ENCODE measurements at places on chromosomes 3 and 15.

- peak; percentile 53 for DNase-seq
Observed at GRCh38 chr15:74725225-74725774, at the start of gene CYP1A1. Gene CYP1A1 (minus strand): TSS chr15:74725528. CDS start chr15:74723097, 2,431 bp downstream.

DNA sequence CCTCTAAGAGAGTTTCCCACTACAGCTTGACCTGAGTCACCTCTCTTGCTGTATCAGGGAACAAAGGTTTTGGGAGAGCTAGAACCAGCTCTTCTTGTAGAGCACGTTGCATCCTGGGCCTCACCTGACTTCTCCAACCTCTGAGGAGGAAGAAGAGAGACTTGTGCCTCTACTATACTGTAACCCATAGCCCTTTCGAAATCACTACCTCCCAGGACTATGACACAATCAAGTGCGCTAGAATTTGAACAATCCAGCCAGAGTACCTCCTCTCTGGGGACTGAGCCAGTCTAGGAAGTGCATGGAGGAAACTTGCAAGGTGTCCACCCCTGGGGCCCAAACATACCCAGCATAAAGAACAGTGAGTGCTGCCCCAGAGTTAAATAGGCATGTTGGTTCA is 192.8 kb upstream of the BHLHE40 start:
- no peak for DNase-seq

DNA sequence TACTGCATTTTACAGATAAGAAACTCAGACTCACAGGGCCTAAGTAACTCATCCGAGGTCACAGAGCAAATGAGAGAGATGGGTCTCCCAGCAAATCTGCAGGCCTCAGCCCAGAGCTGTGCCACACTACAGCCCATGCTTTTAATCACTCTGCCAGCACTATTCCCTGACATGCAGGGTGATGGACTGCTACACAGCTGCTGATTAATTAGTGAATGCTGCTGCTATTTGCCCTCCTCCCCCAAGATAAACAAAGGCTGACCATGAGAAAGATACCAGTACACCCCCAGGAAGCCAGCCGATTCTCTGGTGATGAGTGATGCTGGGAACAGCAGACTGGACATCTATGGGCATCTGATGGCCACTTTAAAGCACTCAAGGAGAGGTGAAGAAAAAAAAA is 39.3 kb downstream of the RFTN1 start:
- no peak for DNase-seq

DNA sequence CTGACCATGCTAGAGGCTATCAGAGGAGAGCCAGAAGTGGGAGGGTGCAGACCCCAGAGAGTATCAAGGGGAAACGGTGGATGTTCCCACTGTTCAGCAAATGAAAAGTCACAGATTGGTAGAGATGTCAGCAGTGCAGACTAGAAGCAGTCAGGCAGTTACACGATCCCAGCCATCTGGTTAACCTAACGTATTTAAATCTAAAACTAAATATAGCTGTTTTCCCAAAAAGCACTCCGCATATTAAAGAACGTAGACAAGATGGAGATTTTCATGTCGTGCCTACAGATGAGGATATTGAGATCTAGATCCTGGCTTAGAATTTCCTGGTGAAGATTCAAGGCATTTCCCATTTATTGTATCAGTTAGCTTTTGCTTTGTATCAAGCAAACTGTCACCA is 25.2 kb downstream of the PXYLP1 start:
- DNase-seq: no peak

DNA sequence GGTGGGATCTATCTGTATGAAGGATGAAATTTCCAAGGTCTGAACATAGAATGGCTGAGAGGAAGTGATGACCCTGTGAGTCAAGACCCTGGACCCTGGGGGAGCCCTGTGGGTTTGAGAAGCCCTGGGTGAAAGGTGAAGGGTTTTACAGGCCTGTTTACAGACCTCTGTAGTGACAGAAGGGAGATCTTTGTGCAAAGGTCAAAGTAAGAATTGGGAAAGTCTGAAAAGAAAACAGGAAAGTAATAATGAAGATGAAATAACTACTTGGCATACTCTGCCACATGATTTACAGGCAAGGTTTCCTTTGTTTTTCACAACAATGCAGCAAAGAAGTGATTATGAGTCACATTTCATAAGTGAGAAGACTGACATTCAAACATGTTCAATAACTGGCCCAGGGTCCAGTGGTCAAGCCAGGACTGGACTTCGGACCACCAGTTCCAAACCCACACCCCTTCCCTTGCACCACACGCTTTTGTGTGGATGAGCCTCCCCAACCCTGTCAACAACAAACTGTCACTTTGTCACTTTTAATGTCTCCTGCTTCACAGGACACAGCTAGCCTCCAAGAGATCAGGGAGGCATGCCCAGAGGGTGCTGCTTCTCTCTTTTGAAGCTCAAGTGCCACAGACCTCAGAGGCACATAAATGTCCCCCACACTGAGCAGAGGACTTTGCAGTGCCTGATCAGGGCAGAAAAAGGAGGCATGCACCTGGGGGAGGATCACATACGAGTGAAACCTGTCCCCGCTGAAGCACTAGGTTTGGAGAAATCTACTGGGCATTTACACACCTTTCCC is 21.5 kb downstream of the CD86 start:
- no peak for DNase-seq

DNA sequence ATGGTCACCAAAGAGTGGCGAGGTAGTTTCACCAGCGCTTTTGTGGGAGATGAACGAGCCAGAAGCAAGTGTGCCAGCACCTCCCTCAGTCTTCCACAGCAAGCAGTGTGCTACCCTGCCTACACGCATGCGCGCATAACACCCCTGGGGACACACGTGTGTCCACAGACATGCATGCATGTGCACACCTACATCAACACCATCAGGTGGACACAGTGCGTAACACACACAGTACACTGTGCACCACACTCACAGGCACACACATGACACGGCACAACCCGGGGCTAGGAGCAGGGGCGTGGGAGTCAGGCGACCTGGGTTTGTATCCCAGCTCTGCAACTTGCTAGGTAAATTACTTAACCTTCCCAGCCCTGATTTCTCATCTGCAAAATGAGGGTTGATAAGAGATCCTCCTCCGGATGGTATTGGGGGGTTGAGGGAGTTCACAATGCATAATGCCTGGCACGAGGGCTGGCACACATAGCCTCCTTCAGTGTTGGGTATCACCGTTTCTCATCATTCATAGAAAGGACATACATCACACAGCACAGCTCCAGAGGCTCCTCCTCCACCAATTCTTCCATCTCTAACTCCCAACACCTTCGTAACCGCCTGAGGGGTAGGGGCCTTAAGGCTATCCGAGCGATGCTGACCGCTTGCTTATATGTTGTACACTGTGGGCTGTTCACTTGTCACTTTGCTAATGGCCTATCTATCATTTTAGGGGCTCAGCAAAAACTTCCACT is 174.9 kb downstream of the SMAD6 start:
- DNase-seq: no peak

GRCh38 chr3:62605413-62606068 is 232.2 kb upstream of the FEZF2 start:
- DNase-seq: no peak

- no peak for DNase-seq
Observed at GRCh38 chr15:63385911-63386531, 4.4 kb upstream of the CA12 start.
